Panc1 (cell line): ENCODE measurements at places on chromosomes 4 and X.

GRCh38 chr4:132264176-132264575 lies 884.9 kb upstream of the PCDH10 start:
- H3K36me3 ChIP-seq, result no peaks in the 10 kb centered on the region
- H3K27ac ChIP-seq, result no peak overlapping the region
- no peaks in the 10 kb centered on the region for H3K27me3 ChIP-seq
- H3K4me3 ChIP-seq, result no peak overlapping the region
- DNase-seq, result no peak

GRCh38 chr4:25966171-25966570 lies 52.2 kb downstream of the SMIM20 start:
- no peaks in the 10 kb centered on the region; the same call in 1 of the 2 replicates for H3K27me3 ChIP-seq
- no peak overlapping the region for H3K27ac ChIP-seq

DNA sequence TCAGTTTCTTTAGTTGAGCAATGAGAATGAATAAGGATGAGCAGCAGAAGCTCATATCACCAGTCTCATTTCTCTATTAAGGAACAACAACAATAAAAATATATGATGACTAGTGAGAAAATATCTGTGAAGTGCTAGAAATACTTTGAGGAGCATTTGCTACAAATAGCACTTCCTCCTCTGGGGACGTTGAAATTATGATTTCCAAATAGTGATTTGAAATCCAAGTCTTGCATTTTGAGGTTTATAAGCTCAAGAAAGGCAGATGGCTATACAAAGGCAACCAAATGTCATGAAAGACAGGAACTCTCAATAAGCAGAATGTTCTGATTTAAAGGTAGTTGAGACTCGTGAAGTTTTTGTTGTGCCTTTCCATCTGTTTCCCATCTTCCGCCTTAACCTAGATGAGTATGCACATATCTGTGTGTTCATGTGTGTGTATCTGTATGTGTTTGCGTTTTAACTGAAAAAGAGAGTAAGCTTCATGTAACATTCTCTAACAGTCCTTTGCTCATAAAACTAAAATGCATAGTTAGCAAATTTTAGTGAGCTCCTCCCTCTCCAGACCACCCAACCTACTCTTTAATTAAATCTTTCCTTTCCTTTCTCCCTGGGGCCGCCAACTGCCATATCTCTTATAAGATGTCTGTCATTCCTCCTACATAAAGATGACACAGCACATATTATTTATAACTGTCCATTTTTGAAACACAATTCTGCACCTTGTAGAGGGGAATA lies 222.6 kb upstream of the RASGEF1B start:
- H3K27ac ChIP-seq, result no peak overlapping the region
- H3K4me1 ChIP-seq, result no peaks in the 10 kb centered on the region
- DNase-seq, result no peak
- H3K36me3 ChIP-seq, result no peaks in the 10 kb centered on the region
- H3K4me3 ChIP-seq, result no peak overlapping the region

- no peak for DNase-seq
- H3K36me3 ChIP-seq, result no peaks in the 10 kb centered on the region
- H3K4me3 ChIP-seq, result no peak overlapping the region
- no peak overlapping the region for H3K27ac ChIP-seq
- H3K4me1 ChIP-seq, result no peaks in the 10 kb centered on the region
- H3K27me3 ChIP-seq, result peaks cover 5% of the 10 kb centered on the region
Observed at GRCh38 chr4:25301471-25301870, 11.1 kb upstream of the ZCCHC4 start.

- no peaks in the 10 kb centered on the region for H3K36me3 ChIP-seq
- H3K27me3 ChIP-seq, result no peaks in the 10 kb centered on the region
- DNase-seq, result no peak
- H3K4me3 ChIP-seq, result no peak overlapping the region
- H3K4me1 ChIP-seq, result no peaks in the 10 kb centered on the region
- H3K27ac ChIP-seq, result no peak overlapping the region
Observed at GRCh38 chr4:24169956-24170355, 280.1 kb upstream of the PPARGC1A start.

GRCh38 chr4:107318078-107318477 lies 282.0 kb upstream of the DKK2 start:
- no peak overlapping the region for H3K27ac ChIP-seq
- no peak for DNase-seq
- no peaks in the 10 kb centered on the region for H3K36me3 ChIP-seq
- H3K4me1 ChIP-seq, result no peaks in the 10 kb centered on the region
- no peak overlapping the region for H3K4me3 ChIP-seq

DNA sequence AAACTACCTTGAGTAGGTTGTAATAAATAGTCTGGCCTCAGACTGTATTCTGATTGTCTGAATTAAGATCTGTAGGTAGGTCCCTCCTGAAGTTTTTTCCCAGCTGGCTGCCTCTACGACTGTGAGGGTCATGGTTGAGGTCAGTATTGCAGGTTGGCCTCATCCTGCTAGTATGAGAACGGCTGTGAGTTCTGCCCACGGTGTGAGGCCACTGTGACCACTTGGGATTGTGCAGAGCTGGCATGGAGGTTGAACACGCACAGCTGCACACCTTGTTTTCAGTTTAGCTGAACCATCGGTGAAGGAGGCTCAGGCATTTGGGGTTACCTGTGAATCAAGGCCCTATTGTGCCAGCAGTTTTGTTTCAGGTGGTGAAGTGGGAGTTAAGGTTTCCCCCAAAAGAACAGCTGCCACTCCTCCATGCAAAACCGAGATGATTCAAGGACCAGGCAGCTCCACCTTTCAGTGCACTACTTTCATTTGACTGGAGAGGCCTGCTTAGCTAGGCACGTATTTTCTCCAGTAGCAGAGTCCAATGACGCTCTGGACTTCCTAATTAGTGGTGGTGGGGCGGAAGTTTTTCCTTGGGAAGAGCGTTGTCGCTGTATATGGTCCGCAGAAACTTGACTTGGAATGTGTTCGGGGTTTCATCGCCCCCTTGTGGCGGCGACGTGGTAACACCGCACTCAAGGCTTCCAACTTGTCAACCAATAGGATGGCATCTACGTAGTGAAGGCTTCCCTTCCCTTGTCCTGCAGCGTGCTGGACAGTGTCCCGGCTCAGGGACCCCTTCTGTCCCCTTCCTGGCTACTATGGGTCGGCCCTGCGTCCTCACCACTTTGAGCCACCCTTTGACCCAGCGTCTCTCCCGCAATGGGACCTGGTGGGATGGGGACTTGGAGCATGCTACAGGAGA lies 13.8 kb downstream of the CMC4 start:
- DNase-seq, result no peak
- no peaks in the 10 kb centered on the region for H3K27me3 ChIP-seq
- peak overlapping the region; percentile 49 for H3K4me3 ChIP-seq
- H3K27ac ChIP-seq, result 0 out of 2 replicates have a peak overlapping the region, but pooled peaks have one; percentile 29
- peaks cover 5% of the 10 kb centered on the region; the same call in 1 of the 2 replicates for H3K36me3 ChIP-seq

- H3K27me3 ChIP-seq, result no peaks in the 10 kb centered on the region
- no peaks in the 10 kb centered on the region for H3K4me1 ChIP-seq
- H3K4me3 ChIP-seq, result no peak overlapping the region
- DNase-seq, result no peak
Observed at GRCh38 chr4:58191109-58191508, 1080.9 kb upstream of the IGFBP7 start.

- no peak overlapping the region for H3K4me3 ChIP-seq
- DNase-seq, result no peak
- H3K27ac ChIP-seq, result peak overlapping the region; percentile 29
- no peaks in the 10 kb centered on the region for H3K36me3 ChIP-seq
Observed at GRCh38 chr4:95288552-95288951, 260.2 kb downstream of the UNC5C start.

- H3K4me1 ChIP-seq, result no peaks in the 10 kb centered on the region
- DNase-seq, result no peak
- H3K27ac ChIP-seq, result no peak overlapping the region
- H3K27me3 ChIP-seq, result no peaks in the 10 kb centered on the region
Observed at GRCh38 chr4:81876106-81876505, 404.4 kb upstream of the RASGEF1B start.

DNA sequence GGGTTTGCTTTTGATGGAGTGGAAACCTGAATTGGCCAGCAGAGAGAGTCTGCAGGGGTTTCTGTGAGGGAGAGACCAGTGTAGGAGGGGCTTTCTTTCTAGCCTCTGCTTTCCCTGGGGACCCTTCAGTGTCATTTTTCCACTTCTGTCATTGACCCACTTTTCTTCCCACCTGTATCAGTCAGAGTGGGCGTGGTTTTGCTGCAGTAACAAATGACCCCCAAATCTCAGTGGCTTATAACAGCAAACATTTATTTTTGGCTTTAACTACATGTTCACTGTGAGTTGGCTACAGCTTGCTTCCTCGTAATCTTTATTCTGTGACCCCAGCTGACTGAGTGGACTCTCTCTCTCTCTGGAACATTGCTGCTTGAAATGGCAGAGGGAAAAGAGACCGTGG lies 25.6 kb upstream of the PTTG2 start:
- no peak for DNase-seq
- no peaks in the 10 kb centered on the region for H3K4me1 ChIP-seq
- H3K36me3 ChIP-seq, result no peaks in the 10 kb centered on the region
- H3K27me3 ChIP-seq, result no peaks in the 10 kb centered on the region
- no peak overlapping the region for H3K27ac ChIP-seq

DNA sequence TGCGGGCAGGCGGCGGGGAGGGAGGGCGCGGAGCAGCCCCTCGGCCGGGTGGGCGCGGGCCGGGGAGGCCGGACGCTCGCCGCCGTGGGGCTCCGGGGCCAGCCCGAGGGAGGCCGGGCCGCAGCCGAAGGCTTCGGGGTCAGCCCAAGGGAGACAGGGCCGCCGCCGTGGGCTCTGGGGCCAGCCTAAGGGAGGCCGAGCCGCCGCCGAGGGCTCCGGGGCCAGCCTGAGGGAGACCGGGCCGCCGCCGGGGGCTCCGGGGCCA lies 251 bp downstream of the KIAA0232 start:
- peak overlapping the region; percentile 73 for H3K4me3 ChIP-seq
- no peaks in the 10 kb centered on the region; the same call in 1 of the 2 replicates for H3K36me3 ChIP-seq
- peaks cover 15% of the 10 kb centered on the region for H3K4me1 ChIP-seq
- DNase-seq, result no peak

DNA sequence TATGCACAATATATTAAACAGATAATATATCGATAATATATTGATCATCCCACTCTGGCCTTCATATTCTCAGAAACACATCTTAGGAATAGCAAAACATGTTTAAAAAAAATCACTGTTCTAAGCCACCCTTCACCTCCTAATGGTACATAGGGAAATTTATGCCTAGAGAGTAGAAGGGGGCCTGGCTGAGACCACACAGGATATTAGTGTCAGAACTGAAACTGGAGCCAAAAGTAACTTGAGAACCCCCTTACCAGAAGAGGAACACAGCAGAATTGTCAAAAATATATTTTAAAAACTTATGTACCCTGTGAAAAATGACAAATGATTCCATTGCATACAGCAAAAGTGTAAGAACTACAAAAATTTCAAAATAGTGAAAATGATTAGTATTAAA lies 173.1 kb downstream of the VSIG4 start:
- no peaks in the 10 kb centered on the region for H3K36me3 ChIP-seq
- no peak for DNase-seq
- H3K27me3 ChIP-seq, result no peaks in the 10 kb centered on the region
- H3K4me1 ChIP-seq, result no peaks in the 10 kb centered on the region
- no peak overlapping the region for H3K4me3 ChIP-seq
